Anterior cingulate cortex (tissue), 58 donors: ENCODE measurements at places on chromosomes 7 and 10.

GRCh38 chr7:90698616-90699015, 102.5 kb downstream of the CDK14 start:
- DNase-seq, result no peak

DNA sequence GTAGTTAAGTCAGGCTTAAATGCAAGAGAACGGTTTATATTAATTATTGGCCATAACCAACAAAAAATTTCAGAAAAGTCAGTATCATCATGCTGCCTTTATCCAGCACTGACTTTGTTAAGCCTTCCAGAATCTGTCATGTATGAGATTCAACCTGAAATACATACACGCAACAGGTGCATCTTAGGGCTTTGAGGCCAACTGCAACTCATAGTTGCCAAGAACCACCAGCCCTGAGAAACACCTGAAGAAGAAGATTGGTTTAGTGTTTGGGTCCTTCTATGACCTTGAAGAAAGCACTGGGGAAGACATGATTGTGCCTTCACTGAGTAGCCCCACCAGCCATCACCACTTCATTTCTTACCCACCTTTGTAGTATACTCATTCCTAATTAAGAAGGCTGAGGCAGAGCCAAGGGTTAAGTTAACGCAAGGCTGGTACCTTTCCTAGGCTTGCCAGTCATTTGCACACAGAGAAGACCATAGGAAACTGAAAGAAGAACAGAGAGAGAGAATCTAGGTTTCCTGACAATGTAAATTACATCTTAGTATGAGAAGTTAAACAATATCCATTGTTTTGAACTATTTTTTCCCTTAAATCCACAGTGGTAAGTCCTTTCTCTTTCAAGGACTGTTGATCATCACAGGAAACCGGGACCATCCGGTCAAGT, 200.1 kb upstream of the PRKCQ start:
- DNase-seq, result no peak

DNA sequence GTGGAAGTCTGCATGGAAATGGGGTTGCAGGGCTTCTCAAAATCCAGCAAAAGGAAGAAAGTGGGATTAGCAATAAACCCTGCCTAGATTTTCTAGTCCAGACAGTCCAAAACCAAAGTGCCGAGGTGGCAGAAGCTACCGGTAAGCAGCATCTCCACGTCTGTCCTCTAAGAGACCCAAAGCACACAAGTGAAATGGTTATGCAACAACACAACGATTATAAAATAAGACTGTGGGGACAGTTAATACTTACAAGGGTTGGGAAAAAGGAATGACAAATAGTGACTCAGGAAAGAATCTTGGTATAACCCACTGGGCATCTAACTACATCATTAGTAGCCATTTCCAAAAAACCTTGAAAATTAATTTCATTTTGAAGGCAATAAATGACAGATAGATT, 24.7 kb downstream of the CREB3L2 start:
- no peak for DNase-seq

DNA sequence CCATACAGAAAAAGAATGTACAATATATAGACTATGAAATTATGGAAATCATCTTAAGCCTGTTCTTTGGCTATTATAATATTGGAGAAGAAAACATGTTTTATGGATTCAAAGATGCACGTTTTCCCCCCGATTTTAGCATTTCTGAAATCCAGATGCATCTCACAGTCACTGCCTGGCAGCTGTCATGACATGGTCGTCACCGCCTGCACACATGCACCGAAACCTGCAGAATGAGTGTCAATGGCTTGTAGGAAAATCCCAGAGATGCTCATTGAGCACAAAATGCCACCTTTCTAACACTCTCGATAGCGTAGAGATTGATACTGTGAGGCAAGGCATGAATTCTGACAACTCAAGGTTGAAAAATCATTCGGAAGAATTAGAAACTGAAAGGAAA, 115.5 kb downstream of the TAF3 start:
- no peak for DNase-seq

DNA sequence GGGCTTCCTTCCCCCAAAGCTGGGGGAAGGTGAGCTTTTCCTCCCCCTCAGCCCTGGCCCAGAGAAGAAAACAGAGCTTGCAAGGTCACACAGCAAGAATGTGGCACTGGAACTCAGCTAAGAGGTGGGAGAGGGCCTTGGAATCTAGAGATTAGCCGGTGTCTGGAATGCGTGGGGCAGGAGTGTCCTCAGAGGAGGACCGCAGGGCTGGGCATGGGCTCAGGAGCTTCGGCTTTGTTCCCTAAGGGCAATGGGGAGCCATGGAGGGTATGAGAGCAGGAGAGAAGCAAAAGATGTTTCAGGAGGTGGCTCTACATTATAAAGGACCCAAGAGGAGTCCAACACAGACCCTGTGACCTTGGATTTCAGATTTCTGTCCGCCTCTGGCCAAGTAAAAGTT, 127.2 kb upstream of the TNRC18 start:
- no peak for DNase-seq

- DNase-seq, result no peak
Observed at GRCh38 chr10:44569193-44570091, 184.5 kb upstream of the CXCL12 start.

GRCh38 chr10:132350391-132350790, 18.4 kb downstream of the LRRC27 start:
- DNase-seq, result no peak

GRCh38 chr7:101772508-101773211, 44.8 kb upstream of the CUX1 start:
- no peak for DNase-seq

GRCh38 chr10:359093-359492, 223.8 kb downstream of the ZMYND11 start:
- DNase-seq, result no peak

- no peak for DNase-seq
Observed at GRCh38 chr7:1359681-1360485, 99.4 kb downstream of the MICALL2 start.

DNA sequence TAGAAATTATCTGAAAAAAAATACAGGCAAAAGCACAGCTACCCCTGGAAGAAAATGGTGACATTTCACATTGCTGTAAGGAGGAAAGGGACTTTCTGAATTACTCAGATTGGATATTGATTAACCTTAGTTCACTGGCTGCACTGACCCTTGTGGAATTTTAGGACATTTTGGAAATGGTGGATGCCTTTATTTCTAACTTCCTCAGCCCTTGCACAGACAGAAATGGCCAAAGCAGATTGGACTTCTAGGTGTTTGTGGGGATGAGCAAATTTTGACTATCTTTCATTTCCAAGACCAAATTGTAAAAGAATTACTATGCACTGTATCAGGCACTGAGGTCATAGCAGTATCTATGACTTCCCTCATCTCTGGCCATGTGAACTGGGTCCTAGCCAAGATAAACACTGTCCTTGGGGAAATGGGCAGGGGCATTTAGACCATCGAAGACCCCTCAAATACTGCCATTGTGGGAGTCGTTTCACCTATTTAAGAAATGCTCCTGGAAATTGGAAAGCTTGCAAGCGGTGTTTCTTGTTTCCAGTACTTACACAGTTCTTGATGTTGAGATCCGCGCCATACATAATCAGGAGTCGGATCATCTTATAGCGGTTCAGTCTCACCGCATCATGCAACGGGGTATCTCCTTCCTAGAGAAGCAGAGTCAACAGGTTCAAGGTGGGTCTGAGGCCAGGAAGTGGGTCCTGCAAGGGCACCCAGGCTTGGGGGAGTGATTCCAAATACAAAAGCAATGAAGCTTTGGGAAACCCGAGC, 5.7 kb downstream of the ANKRD1 start:
- no peak for DNase-seq

- DNase-seq, result no peak
Observed at GRCh38 chr10:105650306-105650705, 1009.2 kb downstream of the SORCS3 start.

DNA sequence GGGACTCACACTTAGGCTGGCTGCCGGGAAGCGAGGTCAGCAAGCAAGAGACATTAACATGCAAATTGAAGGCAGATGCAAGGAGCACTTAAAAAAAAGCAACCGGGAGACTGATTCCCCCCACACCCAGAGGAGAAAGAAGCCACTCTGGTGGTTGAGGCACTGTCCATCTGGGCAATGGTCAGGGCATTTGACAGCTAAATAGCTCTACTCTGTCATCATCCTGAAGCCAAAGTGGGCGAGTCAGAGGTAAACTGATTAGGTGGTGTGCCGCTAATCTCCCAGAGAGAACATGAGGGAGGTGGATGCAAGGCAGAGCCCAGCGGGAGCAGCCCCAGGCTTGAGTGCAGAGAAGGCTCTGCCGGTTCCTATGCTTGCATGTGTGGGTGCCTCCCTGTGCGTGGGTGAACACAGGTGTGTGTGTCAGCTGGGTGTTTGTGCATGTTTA, 100.6 kb downstream of the PLXNA4 start:
- no peak for DNase-seq

GRCh38 chr7:147777309-147777708, 813.3 kb upstream of the C7orf33 start:
- no peak for DNase-seq

- no peak for DNase-seq
Observed at GRCh38 chr10:95530561-95530960, 30.6 kb downstream of the SORBS1 start.

DNA sequence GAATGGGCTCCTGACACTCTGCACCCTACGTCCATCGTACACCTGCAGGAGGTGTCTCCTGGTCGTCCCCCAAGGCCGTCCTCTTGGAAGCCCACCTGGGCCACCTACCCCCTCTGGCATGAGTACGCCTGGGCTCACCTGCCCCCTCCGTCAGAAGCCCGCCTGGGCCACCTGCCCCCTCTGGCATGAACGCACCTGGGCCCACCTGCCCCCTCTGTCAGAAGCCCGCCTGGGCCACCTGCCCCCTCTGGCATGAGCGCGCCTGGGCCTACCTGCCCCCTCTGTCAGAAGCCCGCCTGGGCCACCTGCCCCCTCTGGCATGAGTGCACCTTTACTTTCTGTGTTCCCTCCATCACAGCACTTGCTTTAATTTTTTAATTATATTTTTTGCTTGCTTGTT, 401.2 kb downstream of the PTPRN2 start:
- DNase-seq, result no peak

DNA sequence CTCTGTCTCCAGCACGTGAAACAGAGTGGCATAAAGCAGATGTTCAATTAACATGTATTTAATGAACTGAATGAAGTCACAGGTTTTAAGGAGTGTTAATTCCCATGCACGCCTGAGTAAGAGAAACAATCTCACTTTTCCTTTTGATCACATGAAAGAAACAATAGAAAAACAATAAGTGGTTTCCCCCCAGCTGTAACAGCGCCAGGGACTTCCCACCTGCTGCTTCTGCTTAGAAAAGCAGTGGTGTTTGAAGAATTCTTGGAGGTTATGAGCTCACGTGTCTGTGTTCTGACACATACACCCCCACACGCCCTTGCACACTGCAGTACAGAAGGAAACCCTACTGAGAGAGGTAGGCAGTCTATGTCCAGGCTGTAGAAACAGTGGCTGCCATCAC, 51.3 kb upstream of the FRMD4A start:
- DNase-seq, result no peak

DNA sequence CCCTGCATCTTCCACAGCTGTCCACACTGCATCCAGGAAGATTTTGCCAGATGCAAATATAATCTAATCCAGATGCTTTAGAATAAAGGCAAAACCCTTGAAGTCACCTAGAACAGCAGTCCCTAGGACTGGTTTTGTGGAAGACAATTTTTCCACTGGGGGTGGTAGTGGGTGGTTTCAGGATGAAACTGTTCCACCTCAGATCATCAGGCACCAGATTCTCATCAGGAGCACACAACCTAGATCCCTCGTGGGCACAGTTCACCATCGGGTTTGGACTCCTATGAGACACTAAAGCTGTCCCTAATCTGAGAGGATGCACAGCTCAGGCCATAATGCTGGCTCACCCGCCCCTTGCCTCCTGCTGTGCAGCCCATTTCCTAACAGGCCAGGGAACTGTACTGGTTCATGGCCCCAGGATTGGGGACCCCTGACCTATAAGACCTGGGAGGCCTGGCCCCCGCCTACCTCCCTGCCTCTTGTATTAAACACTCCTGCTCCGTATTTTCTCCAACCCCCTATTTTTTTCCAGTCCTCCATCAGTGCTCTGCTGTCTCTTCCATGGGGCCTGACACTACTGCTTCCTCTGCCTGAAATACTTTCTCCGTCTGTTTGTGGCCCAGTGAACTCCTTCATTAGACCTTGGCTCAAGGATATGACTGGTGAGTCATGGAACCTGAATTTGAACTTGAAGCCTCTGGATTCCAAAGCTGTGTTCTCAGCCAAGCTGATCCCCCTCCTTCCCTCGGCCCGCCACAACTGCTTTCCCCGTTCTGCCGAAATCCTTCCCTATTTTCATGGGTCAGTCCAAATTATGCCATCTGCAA, 79.9 kb upstream of the RHEB start:
- no peak for DNase-seq

- DNase-seq, result no peak
Observed at GRCh38 chr10:49243139-49243538, 54.9 kb upstream of the TMEM273 start.

DNA sequence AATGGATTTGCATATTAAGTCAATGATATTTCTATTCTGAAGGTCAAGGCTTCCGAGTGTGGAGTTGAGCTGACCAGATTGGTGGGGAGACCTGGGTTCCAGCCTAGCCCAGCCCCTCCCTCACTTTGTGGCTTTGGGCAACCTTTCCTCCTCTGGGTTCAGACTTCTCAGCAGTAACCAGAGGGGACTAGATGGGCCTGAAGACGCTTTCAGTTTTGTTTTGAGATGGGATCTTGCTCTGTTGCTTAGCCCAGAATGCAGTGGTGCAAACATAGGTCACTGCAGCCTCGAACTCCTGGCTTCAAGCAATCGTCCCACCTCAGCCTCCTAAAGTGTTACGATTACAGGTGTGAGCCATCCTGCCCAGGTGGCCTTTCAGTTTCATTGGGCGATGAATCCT, 68.1 kb upstream of the LEP start:
- DNase-seq, result no peak

DNA sequence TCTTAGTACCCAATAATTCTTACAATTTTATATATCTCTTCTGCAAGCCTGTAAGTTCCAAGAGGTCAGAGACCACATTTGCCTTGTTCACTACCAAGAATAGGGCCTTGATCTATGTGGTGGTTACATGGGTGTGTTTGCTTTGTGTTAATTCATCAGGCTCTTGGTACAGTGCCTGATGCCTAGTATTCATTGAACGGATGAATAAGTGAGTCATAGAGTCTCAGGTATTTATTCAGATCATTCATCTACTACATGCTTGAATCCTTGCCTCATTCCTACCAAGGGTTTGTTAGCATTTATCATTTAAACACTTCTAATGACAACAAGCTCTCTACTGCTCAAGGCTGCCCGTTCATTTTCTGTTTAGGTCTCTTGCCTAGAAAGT, 11.3 kb upstream of the SGPL1 start:
- no peak for DNase-seq

DNA sequence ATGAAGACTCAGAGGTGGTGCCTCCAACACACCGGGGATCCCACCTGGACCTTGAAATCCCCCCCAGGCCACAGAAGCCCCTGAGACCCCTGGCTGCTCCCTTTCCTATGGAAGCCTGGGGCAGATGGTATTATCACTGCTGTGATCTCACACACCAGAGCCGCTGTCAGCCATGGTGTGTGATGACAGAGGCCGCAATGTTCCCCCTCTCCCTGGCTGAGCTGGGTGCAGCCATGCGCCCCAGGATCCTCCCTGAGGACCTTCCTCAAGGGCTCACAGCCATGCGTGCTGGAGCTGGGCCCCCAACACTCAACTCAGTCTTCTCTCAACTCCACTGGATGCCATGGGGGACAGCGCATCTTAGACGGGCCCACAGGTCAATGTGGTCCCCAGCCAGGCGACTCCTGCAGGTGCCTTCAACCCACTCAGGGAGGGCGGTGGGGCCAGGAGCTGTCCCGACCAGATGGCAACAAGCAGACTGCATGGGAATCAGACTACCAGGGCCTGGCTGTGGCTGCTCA, 44.9 kb downstream of the VIPR2 start:
- DNase-seq, result no peak

- DNase-seq, result no peak
Observed at GRCh38 chr7:111558991-111559390, 3.3 kb downstream of the IMMP2L start.
